Panc1 (cell line): ENCODE measurements at places on chromosomes 5 and 9.

- DNase-seq = no peak
Measured at GRCh38 chr9:78127279-78128225, 95.9 kb upstream of the GNAQ start.

DNA sequence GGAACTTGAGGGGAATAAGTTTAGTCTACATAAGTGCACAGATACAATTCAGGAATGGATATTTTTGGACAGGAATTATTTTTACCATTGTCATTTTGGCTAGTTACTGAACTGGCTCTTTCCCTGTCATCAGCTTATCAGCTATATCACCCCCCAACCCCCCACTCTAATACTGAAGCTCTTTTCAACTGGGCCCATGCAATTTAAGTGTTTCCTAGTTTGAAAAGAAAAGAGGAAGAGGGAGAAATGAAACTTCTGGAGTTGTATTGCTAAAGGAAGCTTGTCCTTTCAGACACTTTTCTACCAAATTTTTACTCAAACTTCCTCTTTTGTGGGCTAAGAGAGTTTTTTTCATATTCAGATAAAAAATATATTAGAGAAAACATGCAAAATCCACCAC lies 18.5 kb upstream of the TIMD4 start:
- DNase-seq = no peak

DNA sequence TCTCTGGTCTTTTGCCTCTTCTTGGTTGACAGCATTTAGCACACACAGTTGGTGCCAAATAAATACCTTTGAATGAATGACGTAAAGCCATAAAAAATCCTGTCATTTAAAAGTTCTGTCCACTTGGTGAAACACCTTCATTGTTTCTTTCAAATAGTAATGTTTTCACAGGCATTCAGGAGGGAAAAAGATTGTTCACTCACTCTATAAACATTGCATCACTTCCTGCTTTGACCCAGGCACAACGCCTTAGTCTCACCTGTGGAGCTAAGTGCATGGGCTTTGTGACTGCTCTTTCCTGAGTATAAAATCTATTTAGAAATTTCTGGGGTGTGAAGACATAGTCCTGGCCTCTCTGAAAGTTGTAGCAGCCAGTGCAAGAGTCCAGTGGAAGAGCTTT lies 88.9 kb upstream of the CXCL14 start:
- no peak for DNase-seq

GRCh38 chr5:65113771-65114170 lies 345.0 kb downstream of the CWC27 start:
- no peak for DNase-seq

DNA sequence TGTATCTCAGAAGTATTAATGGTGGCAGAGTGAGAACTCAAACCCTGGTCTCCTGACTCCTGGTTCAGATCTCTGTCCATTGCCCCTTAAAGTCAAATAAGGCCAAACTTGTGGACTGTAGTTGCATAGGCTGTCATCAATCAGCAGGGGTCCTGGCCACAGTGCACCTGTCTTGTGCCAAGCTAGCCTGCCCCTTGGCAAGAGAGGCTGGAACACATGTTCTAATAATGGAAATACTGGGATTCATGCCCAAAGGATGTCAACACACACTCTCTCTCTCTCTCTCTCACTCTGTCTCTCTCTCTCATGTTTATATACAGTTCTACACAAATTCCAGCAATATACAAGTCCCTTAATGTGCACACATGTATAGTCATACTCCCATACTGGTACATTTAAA lies 44.3 kb downstream of the GLRA1 start:
- no peak for DNase-seq

DNA sequence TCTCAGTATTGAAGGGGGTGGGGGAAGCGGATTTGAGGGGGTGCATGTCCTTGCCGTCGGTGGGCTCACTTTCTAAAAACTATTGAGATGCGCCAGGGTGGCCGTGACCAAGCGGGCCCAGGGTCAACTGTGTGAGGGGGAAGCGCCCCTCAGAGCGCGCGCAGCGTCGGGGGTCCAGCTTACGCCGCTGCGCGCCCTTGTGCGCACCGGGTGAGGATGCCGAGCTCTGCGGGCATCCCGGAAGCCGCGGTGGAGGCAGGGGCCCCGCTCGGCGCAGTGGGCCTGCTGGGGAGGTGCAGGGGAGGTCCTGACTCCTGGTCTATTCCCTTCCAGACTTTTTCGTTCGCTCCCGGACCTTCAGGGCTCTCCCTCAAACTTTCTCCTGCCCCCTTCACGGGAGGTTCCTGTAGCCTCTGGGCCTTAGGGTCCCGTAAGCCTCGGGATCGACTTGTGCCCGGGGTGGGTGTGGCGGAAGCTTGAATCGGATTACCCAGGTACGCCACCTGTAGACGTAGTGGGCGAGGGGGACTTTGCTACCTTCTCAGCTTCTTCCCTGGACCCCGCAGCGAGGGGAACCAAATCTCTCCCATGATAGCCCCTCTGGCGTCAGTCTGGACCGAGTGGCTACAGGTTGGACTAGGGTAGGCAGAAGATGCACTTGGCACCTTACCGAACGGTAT lies 2.5 kb upstream of the PRDM6 start:
- no peak for DNase-seq

- DNase-seq = no peak
Measured at GRCh38 chr5:40277161-40277906, 402.4 kb upstream of the PTGER4 start.

DNA sequence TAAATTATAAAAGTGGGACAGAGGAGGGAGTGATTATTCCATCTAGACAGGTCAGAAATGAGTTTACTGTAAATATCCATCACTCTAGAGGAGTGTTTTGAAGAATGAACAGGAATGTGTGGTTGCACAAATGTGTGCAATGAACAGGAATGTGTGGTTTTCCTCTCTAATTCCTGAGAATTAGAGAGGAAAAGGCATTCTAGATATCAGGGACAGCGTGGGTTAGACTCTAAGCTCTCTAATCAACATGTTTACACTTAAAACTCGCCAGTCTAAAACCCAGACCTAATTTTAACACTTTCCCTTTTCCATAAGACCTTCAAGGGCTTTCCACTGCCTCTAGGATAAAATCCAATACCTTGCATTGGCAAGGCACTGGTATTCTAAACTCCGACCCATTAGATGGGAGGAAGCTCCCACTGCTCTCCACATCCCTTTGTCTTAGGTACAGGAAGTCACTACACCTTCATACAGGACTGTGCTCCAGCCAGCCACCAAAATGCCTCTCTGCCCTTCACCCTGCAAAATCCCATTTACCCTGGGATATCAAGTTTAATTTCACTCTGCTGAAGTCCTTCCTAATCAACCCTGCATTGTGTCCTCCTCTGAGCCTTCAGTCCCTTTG lies 67.9 kb downstream of the NFIB start:
- DNase-seq = no peak

DNA sequence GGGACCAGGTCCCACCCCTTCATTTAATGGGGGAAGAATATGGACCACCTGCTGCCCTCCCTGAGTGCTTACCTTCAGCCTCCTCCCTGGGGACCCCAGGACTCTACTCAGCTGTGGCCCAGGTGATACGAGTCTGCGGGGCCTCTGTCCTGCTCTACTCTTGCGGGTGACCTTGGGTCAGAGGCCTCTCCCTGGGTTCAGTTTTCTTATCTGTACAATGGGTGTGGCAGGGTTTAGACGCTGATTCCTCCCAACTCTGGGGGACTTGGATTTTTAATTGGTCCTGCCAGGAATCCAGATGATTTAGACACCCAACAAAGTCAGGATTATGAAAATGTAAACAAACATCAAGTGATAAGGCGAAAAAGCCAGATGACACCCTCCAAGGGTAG lies 25.0 kb downstream of the FAM163B start:
- no peak for DNase-seq

DNA sequence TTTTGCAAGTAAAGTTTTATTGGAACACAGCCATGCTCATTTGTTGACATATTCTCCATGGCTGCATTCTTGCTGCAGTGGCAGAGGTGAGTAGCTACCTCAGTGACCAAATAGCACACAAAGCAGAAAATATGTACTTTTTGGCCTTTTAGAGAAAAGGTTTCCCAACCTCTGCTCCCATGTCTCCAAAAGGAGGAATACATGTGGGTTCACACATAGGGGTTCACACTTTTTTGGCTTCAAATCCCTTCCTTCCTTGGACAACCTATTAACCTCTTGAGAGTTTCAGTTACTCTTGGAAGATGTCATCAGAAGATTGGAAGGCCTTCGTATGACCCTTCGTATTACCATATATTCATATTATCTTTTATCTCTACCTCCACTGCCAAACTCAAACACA lies 285.1 kb upstream of the TUT7 start:
- DNase-seq = no peak

DNA sequence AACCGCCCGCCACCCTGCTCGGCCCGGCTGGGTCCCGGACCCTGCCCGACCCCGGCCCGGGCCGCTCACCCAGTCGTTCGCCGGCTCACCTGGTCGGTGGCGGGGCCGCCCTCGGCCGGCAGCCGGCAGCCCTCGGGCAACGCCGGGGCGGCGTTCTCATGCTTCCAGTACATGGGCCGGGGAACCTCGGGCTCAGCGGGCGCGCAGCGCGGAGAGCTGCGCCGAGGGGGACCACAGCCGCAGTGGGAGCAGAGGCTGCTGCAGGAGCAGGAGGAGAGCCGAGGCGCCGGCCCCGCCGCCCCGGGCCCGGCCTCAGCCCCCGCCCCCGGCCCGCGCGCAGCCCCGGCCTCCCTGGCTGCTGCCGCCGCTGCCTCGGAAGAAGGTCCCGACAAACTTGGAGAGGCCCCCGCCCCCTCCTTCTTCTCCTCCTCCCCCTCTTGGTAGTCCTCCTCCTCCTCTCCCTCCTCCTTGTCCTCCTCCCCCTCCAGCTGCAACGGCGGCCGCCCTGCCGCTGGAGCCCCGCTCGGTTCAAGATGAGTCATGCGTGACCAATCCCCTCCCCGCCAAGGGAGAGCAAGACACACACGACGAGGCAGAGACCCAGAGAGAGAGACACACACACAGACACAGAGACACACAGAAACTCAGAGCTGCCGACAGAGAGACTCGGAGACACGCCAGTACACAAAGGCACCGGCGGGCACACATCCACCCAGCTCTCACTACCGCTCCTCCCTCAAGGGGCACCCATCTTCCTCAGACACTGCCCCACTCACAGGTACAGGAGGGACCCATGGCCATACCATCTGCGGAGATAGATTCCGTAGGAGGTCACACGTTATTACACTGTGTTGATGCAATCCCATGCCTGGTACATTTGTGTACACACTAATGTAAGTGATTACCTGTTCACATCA lies at the start of gene LHX6:
TSS of gene LHX6 (minus strand) at position 390 of the 917 bp plus-strand sequence. CDS start at position 173, 217 bp downstream.
- no peak for DNase-seq

- no peak for DNase-seq
Measured at GRCh38 chr9:119829186-119829585, 460.0 kb upstream of the BRINP1 start.

- DNase-seq = no peak
Measured at GRCh38 chr9:109307380-109308240, 13.2 kb downstream of the EPB41L4B start.

DNA sequence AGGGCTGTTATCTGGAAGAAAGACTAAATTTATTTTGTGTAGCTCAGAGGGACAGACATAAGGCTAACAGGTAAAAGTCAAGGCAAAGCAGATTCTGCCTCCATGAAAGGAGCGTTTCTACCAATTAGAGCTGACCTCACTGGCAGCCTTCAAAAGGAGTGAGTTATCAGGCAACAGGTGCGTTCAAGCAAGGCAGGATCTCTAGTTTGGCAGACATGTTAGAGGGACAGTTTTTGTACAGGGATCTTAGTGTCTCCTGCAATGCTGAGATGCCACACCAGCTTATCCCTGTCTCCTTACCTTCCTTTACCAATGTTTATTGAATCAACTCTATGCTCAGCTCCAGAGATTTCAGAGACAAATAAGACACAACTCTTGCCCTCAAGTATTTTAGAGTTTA lies 73.8 kb downstream of the NRG2 start:
- DNase-seq = no peak

DNA sequence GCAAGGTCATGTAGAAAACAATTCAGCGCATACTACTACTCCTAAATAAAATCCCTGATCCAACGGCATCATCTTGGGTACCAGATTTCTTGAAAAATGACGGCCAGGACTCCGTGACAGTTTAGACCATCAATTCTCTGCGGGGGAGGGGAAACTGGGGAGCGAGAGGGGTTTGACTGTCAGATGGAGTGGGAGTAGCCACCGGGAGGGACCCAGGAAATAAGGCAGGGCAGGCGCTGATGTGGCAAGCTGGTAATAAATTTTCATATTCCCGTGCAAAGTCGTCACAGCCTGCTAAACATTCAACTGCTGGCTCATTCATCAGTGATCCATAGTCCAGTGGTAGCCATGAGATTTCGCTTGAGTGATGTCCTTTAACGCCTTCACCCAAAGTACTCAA lies 457 bp upstream of the CDH18 start:
- no peak for DNase-seq

- no peak for DNase-seq
Measured at GRCh38 chr5:175803736-175804454, 67.5 kb upstream of the CPLX2 start.

- no peak for DNase-seq
Measured at GRCh38 chr9:129338724-129339430, 160.8 kb upstream of the IER5L start.

GRCh38 chr5:137837491-137838394 lies 29.9 kb upstream of the MYOT start:
- no peak for DNase-seq
